ENCODE measurements at places on chromosomes 5 and 9. TPM values are rescaled to one million over a fixed set of nuclear protein-coding genes. Genes with fewer than 3 reads are reported as not detected.
A peak's percentile ranks its signal among the peaks of the same experiment; 100 is the strongest.

- no peak for DNase-seq
Measured at GRCh38 chr5:119948162-119948561, 318.8 kb downstream of the FAM170A start.

DNA sequence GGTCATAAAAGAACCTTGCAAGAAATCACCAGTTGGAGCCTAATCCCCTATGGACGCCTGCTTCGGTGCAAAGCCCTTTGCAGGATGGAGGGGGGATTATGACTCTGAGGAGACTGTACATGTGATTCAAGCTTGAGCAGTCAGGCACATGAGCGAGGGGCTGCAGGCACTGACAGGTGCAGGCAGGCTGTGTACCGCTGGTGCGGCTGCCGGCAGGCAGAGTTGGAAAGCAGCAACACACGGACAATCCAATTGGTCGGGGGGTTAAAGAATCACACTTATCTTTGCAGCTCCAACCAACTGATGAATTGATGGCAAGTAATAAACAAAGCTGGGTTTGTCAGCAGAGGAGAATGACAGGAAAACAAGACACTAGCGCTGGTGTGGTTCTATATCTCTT, 5.7 kb downstream of the WHRN start:
- no peak for DNase-seq

DNA sequence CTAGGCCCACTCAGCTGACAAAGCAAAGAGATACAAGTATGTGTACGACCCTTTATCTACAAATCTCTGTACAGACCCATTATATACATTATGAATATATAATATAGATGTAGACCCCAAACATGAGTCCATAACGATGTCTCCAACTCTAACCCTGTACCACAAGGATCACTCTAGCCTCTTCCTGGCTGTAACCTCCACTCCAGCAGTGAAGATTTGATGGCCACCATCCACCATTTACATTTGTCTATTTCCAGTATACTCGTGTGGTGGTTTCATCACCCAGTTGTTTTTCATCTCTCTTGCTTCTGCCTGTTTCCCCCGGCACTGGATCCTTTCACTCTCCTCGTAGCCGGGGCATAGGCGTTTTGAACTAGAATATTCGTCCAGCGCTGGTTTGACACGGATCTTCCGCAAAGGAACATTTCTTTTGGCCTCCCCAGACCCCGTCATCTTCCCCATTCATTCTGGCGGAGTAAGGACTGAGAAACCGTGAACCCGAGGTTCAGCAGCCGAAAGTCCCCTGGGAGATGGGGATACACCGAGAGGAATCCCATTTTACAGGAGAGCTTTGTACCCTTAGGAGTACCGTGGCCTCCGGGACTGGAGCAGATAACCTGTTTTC, 828 bp upstream of the TRIO start:
- DNase-seq = no peak

DNA sequence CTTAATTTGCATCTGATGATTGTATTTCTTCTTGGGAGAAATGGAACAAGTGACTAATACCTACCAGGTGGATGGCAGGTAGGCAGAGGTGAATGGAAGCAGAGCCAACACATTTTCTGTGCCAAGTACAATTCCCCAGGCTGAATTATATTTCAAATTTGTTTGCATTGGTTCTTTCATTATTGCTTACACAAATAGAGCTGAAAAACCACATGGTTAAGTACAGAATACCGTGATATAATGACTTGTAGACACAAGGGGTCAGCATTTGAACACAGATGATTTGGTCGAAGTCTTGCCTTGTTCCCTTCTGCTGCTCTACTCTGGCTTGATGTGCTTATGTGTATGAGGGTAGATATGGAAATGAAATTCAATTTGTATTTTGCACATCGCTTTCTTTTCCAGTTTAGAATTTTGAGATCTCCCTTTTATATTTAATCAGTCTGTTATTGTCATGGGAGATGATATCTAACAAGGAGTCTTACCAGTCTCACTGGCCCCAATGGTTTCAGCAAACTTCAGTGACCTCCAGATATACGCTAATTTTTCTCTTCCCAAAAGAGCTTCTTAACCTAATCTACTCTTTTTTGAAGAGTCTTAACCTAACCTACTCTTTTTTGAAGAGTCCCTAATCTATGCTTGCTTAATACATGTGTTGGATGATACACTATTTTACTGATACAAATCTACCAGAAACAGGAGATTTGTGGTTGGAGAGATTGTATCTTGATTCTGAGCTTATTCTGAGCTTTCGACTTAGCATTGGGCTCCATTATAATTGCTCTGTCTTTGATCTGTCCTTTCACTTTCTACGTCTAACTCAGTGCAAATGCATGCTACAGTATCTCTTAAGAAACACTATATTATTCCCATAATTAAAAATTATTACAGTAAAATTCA, 88.1 kb downstream of the PCSK1 start:
- peak; percentile 61 for DNase-seq

GRCh38 chr9:119443179-119443578, 73.9 kb upstream of the BRINP1 start:
- no peak for DNase-seq

Gene VLDLR
- total RNA-seq = 3.7 TPM

Gene ECSCR
- 0.73 TPM for total RNA-seq

Gene ORM2
- total RNA-seq = not detected

Gene MYO10
- 0.08 TPM for total RNA-seq

Gene TLE4
- total RNA-seq = 38.4 TPM

Gene SLC25A48
- not detected for total RNA-seq
